Epithelial cell of prostate (primary cell): ENCODE measurements at places on chromosomes 16 and 17.

DNA sequence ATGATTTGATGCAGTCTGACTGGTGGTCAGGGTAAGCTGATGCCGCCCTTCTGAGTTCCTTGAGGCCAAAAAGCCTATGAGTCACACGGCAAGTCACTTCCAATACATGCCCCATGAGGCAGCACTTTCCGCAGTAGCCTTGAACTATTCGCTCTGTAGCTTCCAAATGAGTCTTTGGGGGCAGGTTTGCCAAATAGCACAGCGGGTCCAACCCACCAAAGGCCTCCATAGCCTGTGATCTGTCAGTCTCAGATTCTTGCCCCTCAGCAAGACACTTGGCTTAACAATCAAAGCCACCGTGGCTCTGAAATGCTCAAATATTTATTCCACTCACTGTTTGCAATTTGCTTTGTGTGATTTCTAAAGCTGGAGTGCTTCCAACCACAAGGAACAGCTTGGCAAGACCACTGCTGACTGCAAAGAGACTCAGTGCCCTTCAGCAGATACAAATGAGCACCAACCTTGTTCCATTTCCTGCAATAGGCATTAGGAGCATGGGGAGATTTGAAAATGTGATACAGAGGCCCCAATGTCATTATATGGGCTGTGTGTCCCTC lies 45.4 kb downstream of the CLEC19A start:
- DNase-seq: no peak

GRCh38 chr16:75461575-75461974 lies 2.9 kb downstream of the TMEM170A start:
- no peak for DNase-seq

GRCh38 chr16:67202956-67203493 lies 4.1 kb downstream of the ELMO3 start:
- no peak for DNase-seq

- DNase-seq: no peak
Observed at GRCh38 chr17:36120221-36120620, 16.6 kb downstream of the CCL4 start.

- no peak for DNase-seq
Observed at GRCh38 chr17:57004944-57005579, 27.1 kb downstream of the SCPEP1 start.

GRCh38 chr16:16100631-16101030 lies 122.7 kb downstream of the ABCC6 start:
- no peak for DNase-seq

DNA sequence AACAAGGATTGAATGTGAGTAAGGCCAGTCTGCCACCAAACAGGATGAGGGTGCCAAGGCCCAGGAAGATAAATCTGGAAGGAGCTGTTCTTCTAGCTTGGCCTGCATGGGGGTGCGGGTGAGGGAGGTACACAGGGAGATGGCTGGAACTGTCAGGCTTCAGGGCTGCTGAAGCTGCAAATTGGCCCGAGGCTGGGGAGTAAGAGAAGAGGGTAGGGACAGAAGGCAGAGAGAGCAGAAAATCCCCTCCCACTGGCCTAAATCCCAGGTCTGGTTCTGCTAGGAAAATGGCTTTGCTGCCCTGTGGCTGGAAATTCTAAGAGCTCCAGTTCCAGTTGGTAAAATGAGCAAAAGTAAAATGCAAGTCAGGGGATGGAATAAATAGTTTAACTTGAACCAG lies 87.9 kb downstream of the CCDC182 start:
- DNase-seq: no peak

GRCh38 chr17:9676820-9677310 lies 31.5 kb downstream of the USP43 start:
- DNase-seq: peak; percentile 97

DNA sequence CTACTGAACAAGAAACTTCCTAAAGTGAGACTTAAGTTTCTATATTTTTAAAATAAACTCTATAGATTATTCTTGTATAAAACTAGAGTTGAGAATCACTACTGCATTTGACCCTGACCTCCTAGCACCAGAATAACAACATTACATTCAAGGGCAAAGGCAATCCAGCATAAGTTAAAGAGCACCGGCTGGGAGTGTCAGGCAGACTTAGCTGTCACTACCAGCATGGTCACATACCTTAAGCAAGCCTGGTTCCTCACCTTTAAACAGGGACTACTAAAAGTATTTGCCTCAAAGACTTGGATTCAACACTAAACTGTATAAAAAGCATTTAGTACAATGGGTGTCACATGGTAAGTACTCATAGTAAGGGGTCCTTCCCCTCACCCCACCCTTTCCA lies 90.4 kb downstream of the SSH2 start:
- no peak for DNase-seq

- no peak for DNase-seq
Observed at GRCh38 chr16:65908568-65908967, 457.9 kb upstream of the CDH5 start.

GRCh38 chr17:10471858-10472257 lies 2.5 kb upstream of the MYH4 start:
- peak; percentile 1 for DNase-seq

DNA sequence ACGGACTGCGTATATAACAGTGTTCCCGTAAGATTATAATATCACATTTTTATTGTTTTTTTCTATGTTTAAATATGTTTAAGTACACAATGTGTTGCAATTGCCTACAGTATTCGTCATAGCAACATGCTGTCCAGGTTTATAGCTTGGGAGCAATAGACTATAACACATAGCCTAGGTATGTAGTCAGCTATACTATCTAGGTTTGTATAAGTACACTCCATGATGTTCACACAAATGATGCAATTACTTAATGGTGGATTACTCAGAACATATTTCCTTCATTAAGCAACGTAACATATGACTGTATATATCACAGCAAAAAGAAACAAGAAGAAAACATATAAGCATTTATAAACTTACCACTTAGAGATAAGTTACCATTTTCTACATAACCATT lies 160.0 kb downstream of the CBLN1 start:
- peak; percentile 37 for DNase-seq

- no peak for DNase-seq
Observed at GRCh38 chr17:55274355-55275255, 9.8 kb downstream of the HLF start.

DNA sequence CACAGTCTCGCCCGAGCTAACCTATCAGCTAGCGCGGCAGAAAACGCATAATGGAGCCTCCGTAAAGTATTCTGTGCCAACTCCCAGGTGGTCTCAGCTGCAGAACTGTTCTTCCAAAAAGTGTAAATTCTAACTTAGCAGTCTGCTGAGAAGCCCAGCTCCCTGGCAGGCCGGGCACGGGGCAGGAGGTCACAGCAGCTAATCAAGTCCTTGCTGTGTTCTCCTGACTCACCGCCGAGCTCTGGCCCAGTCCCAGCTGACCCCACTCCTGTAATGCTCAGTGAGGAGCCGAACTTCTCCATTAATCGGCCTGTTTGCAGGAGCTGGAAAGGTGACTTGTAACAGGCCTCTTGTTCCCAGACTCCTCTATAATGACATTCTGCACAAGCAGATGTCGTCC lies 193.3 kb downstream of the IRX3 start:
- DNase-seq: no peak

DNA sequence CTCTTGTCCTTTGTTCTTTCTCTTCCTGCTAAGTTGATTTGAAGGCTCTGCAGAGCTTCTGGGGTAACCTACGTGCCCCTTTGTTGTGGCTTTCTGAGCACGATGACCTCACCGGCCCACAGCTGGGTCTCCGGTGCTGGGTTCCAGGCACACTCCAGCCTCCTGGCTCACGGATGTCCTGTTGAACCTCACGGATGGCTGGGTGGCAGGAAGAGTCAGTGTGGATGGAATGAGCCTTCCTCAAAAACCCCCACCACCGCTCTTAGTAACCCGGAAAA lies 116.0 kb downstream of the SOCS1 start:
- DNase-seq: no peak

GRCh38 chr17:66916946-66917345 lies 47.6 kb upstream of the CACNG4 start:
- DNase-seq: no peak

- DNase-seq: no peak
Observed at GRCh38 chr17:57356153-57356718, 99.9 kb downstream of the MSI2 start.

DNA sequence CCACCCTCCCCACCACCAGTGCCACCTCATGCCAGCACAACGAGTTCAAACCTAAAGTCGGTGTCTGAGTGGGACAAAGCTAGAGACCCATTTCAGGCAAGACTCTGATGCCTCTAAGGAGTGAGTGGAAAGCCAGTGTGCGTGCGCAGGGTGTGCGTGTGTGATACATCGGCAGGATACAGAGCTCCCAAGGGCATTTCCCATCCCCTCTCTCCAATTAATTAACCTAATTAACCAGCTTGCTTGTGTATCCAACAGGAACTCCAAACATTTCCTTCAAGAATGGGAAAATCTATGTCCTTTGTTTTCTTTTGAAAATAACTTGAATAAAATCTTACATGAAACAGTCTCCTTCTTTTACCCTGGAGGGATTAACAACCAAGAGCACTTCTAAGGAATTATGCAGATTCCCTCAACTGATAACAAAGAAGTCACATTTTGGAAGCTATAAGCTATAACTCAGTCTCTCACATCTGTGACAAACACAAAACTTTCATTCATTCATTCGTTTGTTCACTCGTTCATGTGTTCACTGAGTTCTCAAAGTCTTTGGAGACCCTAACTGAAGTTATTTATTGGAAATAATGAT lies 9.9 kb downstream of the ATPAF2 start:
- DNase-seq: no peak

- no peak for DNase-seq
Observed at GRCh38 chr17:37755455-37755854, 10.6 kb upstream of the HNF1B start.

DNA sequence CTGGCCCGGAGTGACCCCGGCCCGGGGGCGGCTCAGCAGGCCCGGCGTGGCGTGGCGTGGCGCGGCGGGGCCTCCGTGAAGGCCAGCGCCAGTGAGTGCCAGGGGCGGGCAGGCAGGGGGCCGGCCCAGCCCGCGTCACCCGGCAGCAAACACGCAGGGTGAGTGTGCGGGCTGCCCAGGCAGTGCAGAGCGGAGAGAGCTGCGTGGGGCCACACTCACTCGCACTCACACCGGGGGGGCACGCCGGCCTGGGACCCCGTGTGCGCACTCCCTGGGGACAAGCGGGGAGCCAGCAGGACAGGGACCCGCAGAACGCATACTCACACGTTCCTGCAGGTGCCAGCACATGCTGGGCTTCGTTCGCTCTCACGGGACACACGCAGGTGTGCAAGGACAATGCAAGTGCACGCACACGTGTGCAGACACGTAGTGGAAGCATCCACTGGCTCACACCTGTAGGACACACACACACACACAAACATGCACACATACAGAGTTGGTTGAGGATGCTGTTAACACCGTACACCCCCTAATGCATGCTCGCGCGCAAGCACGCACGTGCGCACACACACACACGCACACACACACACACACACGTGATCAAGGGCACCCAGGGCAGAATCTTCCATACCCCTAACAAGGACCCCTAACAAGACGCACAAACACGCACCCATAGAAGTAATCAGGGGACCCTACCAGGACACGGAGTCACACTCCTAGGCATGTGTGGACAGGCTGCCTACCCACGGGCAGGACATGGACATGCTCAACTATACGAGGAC lies 7.7 kb downstream of the USP6 start:
- no peak for DNase-seq

GRCh38 chr16:3068487-3068886 lies 3.0 kb downstream of the IL32 start:
- DNase-seq: no peak

GRCh38 chr17:1880851-1881630 lies 51.2 kb downstream of the RPA1 start:
- DNase-seq: no peak

DNA sequence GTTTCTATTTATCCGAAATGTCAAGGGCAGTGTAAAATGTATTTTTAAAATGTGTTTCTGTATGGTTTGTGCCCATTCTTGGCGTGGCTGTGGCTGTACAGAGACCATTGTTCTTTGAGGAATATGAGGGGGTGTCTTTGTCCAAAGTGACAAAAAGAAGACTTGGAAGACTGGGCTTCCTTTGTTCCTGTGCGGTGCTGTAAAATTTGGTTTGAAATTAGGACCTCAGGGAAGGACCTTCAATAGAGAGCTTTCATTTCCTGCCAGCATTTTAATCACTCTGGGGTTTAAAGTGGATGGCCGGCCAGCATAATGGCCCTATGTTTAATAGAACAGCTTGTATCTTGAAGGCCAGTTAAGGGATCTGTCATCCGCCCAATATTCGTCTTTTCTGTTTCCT lies 190.1 kb upstream of the TBX2 start:
- DNase-seq: no peak

GRCh38 chr17:19904412-19904811 lies 36.7 kb upstream of the ULK2 start:
- no peak for DNase-seq

DNA sequence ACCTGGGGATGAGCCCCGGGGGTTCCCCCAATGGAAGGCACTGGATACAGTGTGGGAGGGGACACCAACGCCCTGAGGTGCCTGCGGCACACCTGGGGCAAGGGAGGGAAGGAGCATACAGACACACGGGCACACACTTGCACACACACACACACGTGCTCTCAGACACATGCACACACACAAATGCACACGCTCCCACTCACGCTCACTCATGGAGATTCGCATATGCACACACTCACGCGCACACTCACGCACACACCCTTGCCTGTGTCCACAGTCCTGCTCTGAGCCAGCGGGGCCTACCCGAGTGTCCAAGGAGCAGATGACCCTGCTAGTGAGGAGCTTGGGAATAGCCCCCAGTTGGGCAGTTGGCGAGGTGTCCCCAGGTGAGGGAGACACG lies 16.7 kb upstream of the PVALEF start:
- DNase-seq: no peak

GRCh38 chr16:28935346-28935745 lies 3.6 kb downstream of the CD19 start:
- no peak for DNase-seq

- no peak for DNase-seq
Observed at GRCh38 chr17:64328859-64329531, 61.7 kb downstream of the PECAM1 start.

GRCh38 chr17:12035673-12036072 lies 15.0 kb downstream of the MAP2K4 start:
- DNase-seq: no peak

- no peak for DNase-seq
Observed at GRCh38 chr16:55622930-55623561, 32.7 kb upstream of the SLC6A2 start.

DNA sequence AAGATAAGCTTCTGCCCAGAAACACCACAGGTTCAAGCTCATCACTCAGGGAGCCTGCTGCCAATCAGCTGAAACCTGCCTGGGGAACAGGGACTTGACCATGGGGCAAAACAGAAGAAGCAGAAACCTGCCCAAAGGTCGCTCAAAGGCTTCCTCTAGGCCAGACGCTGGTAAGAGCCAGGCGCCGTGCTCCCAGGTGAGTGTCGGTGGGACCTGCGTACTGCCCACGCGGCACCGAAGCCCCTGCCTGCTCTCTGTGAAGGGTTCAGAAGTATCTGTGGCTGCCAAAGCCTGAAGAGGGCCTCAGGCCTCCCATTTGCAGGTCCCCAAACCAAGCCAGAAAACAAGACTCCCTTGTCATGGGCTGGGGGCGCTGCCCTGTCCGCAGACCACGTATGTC lies 10.4 kb downstream of the SGSH start:
- no peak for DNase-seq

- DNase-seq: no peak
Observed at GRCh38 chr17:65931246-65932149, 260.4 kb downstream of the CEP112 start.
